ENCODE measurements at places on chromosomes 5 and 9.

- no peak for DNase-seq
Observed at GRCh38 chr5:137566118-137566541, 67.0 kb upstream of the SPOCK1 start.

GRCh38 chr9:38694676-38695075 lies 25.3 kb downstream of the FAM240B start:
- DNase-seq, result no peak

- DNase-seq, result no peak
Observed at GRCh38 chr9:136589766-136590763, 44.2 kb upstream of the NOTCH1 start.

DNA sequence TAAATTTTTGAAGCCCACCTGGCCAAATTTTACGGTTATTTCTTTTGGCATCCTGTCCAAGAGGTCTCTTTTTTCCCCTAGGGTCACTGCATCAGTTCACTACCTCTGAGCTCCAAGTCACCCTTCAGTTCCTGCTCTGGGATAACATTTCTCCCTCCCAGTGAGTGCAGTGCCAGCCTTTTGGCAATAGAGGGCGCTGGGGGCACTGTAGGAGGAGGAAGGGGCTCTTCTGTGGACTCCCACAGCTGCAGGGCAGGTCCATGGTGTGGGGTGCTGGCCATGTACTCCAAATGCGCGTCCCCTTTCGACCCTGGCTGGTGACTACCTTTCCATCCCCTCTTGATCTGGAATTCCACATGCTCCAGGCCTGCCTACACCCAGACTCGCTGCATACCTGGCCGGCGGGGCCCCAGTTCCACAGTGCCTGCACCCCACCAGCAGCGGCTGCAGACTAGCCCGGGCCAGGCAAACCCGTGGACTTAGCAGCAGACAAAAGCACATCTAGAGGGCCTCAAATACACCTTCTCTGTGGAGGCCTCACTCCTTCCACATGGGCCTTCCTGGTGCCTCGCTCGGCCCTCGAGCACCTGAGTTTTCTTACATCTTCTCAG lies 20.3 kb upstream of the NINJ1 start:
- no peak for DNase-seq

DNA sequence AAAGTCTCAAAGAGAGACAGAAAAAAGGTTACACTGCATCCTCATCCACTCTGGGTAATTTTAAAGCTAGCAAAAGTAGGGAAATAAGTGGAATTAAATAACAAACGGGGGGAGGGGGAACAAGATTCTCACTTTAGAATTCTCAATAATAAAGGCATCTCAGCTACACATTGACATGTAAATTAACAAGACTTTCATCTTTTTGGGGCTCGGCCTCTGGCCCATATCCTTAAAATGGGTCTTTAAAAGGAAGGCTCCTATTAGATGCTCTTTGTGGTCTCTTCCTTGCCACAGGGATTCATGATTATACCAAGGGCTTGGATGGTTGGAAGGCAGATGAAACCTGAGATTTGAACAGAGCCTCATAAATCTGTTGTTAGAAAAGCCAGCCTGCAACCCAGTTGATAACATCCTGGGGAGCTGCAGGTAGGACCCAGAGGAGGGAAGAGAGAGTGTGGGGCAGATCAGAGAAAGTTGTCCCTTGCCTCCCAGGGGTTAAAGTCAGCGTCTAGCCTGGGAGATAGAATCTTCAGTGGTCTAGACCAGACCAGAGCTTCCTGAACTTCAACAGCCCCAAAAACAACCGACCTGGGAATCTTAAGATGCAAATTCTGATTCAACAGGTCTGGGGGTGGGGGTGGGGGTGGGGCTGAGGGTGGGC lies 135.9 kb downstream of the GCNT1 start:
- DNase-seq, result no peak

DNA sequence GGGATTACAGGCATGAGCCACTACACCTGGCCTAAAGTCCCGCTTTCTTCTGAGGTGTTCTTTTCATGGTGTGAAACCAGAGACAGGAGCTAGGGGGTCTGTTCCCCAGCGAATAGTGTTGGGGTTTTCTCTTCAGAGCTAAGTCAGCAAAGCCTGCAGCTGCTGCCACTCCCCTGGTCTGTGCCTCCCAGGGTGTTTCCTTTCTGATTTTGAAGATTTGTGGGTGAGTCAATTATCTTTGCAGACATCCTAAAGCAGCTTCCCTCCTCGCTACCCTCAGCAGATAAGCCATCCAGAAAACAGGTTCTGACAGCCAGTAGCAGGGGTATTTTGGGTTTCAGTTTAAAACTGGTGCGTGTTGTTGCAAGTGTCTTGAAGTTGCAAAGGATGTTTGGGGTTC lies 72.0 kb upstream of the IQGAP2 start:
- DNase-seq, result no peak

- DNase-seq, result no peak
Observed at GRCh38 chr9:80586786-80587330, 1015.1 kb downstream of the TLE4 start.

- DNase-seq, result no peak
Observed at GRCh38 chr5:56440871-56441740, 208.0 kb upstream of the ANKRD55 start.

GRCh38 chr5:17872204-17872603 lies 237.9 kb downstream of the TAF11L14 start:
- no peak for DNase-seq

GRCh38 chr5:43627028-43627427 lies 24.0 kb downstream of the NNT start:
- no peak for DNase-seq
